ENCODE measurements at places on chromosomes 4 and X. TPM values are rescaled to one million over a fixed set of nuclear protein-coding genes. Genes with fewer than 3 reads are reported as not detected.

DNA sequence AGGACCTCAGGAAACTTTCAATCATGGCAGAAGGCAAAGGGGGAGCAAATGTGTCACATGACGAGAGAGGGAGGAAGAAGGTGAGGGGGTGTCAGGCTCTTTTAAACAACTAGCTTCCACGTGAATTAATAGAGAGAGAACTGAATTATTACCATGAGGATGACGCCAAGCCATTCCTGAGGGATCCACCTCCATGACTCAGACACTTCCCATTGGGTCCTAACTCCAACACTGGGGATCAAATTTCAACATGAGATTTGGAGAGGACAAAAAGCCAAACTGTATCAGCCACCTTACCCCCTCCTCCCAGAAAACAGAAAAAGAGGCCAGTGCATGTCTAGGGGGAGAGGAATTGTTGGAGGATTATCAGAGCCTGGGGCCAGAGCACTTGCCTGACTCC is 40.4 kb upstream of the LAS1L start:
- DNase-seq = peak; percentile 51

GRCh38 chrX:38999967-39000745 is 198.9 kb downstream of the MID1IP1 start:
- DNase-seq = no peak

DNA sequence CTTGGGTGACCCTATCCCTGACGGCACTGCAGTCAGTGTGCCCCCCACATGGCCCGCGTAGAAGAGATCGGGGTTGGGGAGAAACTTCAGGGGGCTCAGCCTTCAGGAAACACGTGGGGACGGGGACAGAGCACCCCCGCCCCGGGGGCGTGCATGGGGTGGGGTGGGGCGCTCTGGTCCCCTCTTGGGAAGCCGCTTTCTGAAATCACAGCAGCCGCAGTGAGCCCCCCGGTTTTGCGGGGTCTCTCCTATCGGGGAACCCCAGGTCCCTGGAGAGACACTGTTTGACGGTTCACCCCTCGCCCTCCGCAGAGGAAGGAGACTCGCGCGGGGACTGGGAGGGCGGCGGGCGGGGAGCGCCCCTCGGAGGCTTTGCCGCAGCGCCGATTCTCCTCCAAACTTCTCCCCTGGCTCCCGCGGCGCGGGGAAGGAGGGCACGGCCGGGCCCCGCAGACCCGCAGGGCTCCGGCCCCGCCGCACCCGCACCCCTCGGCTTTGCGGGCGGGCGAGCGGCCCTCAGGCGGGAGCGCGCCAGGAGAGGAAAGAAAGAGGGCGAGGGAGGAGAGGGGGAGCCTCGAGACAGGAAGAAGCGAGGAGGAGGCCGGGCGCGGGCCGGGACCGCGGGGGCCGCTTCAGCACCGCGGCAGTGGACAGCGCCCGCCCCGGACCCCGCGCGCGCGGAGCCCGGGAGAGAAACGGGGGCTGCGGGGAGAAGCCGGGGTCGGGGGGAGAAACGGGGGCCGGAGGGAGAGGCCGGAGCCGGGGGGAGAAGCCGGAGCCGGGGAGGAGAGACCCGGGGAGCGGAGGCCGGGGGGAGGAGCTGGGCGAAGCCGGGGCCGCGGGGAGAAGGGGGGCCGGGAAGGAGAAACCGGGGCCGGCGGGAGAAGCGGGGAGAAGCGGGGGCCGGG is 612 bp downstream of the CPLX1 start:
- no peak for DNase-seq

CSAG2 gene
- total RNA-seq = not detected

RHOXF2B gene
- not detected for total RNA-seq
